ENCODE measurements at places on chromosomes 1 and 21. TPM values are rescaled to one million over a fixed set of nuclear protein-coding genes. Genes with fewer than 3 reads are reported as not detected.

The EXO1 gene
- total RNA-seq = 30.5 TPM

The KIAA0040 gene
- total RNA-seq = 0.98 TPM

The CFHR2 gene
- not detected for total RNA-seq

The CRNN gene
- not detected for total RNA-seq

The PER3 gene
- 12.5 TPM for total RNA-seq

The S100A9 gene
- not detected for total RNA-seq

The TPR gene
- total RNA-seq = 28.4 TPM

The HES3 gene
- total RNA-seq = not detected

The ITGB2 gene
- total RNA-seq = 12.5 TPM

The WNT9A gene
- total RNA-seq = 2.7 TPM

The S100A10 gene
- total RNA-seq = 456 TPM

The FCER1G gene
- not detected for total RNA-seq
